ENCODE measurements at places on chromosomes 4 and X. TPM values are rescaled to one million over a fixed set of nuclear protein-coding genes. Genes with fewer than 3 reads are reported as not detected.

ARSJ gene
- 0.89 TPM for total RNA-seq

PGK1 gene
- total RNA-seq = 236 TPM

RADX gene
- 17.4 TPM for total RNA-seq

TRIM2 gene
- 105 TPM for total RNA-seq

NXF3 gene
- total RNA-seq = not detected

GEMIN8 gene
- 12.8 TPM for total RNA-seq

SUPT20HL2 gene
- not detected for total RNA-seq

HHIP gene
- total RNA-seq = 1.3 TPM

SYP gene
- 10.8 TPM for total RNA-seq

SLC9B1 gene
- 1.7 TPM for total RNA-seq

RGS12 gene
- total RNA-seq = 60.4 TPM

- no peak overlapping the region for H3K4me3 ChIP-seq
- no peaks in the 10 kb centered on the region for H3K36me3 ChIP-seq
- no peak for DNase-seq
- H3K27ac ChIP-seq = no peak overlapping the region
These were observed 14.9 kb upstream of the TMPRSS11E start for GRCh38 chr4:68432320-68432719.

- no peaks in the 10 kb centered on the region for H3K27me3 ChIP-seq
- no peak overlapping the region for H3K27ac ChIP-seq
- H3K4me1 ChIP-seq = no peaks in the 10 kb centered on the region
- no peak overlapping the region for H3K4me3 ChIP-seq
- no peaks in the 10 kb centered on the region for H3K36me3 ChIP-seq
These were observed 3.6 kb downstream of the ANXA10 start for GRCh38 chr4:168095776-168096406.

DNA sequence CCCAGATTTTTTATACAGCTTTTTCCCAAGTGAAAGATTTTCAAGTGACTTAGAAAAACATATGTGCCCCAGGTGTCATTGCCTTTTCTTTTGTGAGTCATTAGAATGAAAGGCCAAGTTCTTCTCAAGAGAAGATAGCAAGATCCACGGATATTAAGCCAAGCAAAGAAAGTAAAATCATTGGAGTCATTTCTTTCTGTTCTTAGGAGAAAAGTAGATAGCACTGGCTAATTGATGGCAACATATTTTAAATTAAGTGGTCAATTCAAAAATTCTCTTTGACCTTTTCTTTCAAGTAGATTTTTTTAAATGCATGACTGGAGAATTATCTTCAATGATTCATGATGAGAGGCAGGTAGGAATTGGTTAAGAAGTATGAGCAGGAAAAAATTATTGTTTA is 94.4 kb downstream of the HHIP start:
- no peak for DNase-seq
- no peak overlapping the region for H3K27ac ChIP-seq
- no peak overlapping the region for H3K4me3 ChIP-seq

DNA sequence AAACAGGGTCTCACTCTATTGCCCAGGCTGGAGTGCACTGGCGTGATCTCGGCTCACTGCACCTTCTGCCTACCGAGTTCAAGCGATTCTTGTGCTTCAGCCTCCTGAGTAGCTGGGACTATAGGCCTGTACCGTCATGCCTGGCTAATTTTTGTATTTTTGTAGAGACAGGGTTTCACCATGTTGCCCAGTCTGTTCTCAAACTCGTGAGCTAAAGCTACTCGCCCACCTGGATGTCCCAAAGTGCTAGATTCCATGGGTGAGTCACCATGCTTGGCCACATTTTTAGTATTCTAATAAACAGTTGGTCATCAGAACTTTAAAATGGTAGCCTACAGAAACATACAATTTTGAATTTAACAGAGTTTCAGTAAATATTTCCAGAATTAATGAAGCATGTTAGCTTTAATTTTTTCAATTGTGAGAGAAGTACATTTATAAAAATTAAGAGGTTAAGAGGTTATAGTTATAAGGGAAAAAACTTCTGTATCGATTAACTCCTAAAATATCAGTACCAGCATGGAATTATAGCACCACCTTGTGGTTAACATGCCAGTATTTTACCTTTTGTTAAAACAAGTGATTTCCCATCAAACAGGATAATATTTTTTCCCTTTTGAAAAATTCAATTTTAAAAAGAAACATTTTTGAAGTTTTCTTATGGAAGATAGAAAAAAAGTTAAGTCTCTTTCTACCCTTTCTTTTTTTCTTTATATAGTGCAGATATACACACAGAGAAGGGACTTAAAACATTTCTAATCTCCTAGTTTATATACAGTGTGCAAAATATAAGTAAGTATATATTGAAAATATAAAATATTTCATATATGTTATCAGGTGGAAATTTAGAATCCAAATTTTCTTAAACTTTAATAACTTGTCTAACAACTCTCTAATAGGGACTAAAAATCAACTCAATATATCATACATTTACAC is 35.4 kb downstream of the CEP44 start:
- no peak for DNase-seq
- H3K27me3 ChIP-seq = no peaks in the 10 kb centered on the region
- no peak overlapping the region for H3K27ac ChIP-seq
- H3K4me3 ChIP-seq = no peak overlapping the region

DNA sequence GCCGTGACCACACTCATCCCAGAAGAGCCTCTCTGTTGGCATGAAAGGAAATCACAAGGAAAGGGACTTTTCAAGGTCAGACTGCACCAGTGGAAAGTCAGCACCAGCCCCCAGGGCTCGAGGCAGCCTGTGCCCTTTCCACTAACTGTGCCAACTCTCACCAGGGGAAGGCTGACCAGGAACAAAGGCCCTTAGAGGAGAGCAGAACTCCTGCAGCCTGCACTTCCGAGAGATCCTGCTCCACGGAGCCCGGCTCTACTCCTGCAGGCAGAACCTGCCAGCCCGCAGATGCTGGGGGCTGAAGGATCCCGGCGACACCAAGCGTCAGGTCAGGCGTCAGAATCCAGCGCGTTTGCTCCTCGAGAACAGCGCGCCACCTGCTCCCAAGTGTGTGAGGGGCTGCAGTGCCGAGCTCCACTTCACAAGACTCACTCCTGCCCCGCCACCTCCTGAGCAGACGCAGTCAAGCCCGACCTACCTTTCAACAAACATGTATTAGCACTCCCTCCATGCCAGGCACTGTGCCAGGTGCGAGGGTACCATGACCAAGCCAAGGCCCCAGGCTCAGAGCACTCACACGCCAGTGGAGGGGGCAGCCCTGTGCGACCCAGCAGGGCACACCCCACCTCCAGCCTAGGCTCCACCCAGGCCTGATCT is 13.6 kb upstream of the HELT start:
- H3K36me3 ChIP-seq = no peaks in the 10 kb centered on the region
- H3K4me3 ChIP-seq = no peak overlapping the region
- no peak for DNase-seq
- peaks cover 84% of the 10 kb centered on the region for H3K27me3 ChIP-seq
- H3K27ac ChIP-seq = no peak overlapping the region

DNA sequence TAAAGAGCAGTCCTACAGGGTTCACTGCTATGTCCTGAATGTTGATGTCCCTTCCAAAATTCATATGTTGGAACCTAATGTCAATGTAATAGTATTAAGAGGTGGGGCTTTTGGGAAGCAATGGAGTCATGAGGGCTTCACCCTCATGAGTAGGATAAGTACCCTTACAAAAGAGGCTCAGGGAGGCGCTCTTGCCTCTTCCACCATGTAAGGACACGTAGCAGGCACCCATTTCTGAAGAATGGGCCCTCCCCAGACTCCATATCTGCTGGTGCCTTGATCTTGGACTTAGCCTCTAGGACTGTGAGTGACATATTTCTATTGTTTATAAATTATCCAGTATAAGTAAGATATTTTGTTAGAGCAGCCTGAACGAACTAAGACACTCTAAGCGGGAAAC is 15.8 kb downstream of the MED28 start:
- no peak overlapping the region for H3K27ac ChIP-seq
- no peaks in the 10 kb centered on the region for H3K27me3 ChIP-seq
- H3K4me1 ChIP-seq = no peaks in the 10 kb centered on the region
- no peak for DNase-seq
- peaks cover 29% of the 10 kb centered on the region for H3K36me3 ChIP-seq

- H3K4me3 ChIP-seq = no peak overlapping the region
- H3K27me3 ChIP-seq = no peaks in the 10 kb centered on the region
- no peak for DNase-seq
These were observed 51.6 kb downstream of the MAML3 start for GRCh38 chr4:140102421-140102820.

- no peaks in the 10 kb centered on the region for H3K27me3 ChIP-seq
- DNase-seq = no peak
- H3K4me3 ChIP-seq = no peak overlapping the region
- no peaks in the 10 kb centered on the region for H3K36me3 ChIP-seq
These were observed 11.0 kb downstream of the EFHC2 start for GRCh38 chrX:44332437-44332836.

- no peak overlapping the region for H3K4me3 ChIP-seq
- H3K36me3 ChIP-seq = no peaks in the 10 kb centered on the region
- H3K27me3 ChIP-seq = no peaks in the 10 kb centered on the region
- DNase-seq = no peak
- H3K27ac ChIP-seq = no peak overlapping the region
These were observed 50.8 kb upstream of the GAB1 start for GRCh38 chr4:143285696-143286437.

DNA sequence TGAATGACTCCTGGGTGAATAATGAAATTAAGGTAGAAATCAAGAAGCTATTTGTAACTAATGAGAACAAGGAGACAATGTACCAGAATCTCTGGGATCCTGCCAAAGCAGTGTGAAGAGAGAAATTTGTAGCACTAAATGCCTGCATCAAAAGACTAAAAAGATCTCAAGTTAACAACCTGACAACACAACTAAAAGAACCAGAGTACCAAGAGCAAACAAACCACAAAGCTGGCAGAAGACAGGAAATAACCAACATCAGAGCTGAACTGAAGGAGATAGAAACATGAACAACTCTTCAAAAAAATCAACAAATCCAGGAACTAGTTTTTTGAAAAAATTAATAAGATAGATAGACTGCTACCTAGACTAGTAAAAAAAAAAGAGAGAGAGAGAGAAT is 8.4 kb downstream of the CFAP299 start:
- peaks cover 80% of the 10 kb centered on the region for H3K27me3 ChIP-seq
- H3K27ac ChIP-seq = no peak overlapping the region
- DNase-seq = no peak
- no peaks in the 10 kb centered on the region for H3K4me1 ChIP-seq
- H3K4me3 ChIP-seq = no peak overlapping the region

DNA sequence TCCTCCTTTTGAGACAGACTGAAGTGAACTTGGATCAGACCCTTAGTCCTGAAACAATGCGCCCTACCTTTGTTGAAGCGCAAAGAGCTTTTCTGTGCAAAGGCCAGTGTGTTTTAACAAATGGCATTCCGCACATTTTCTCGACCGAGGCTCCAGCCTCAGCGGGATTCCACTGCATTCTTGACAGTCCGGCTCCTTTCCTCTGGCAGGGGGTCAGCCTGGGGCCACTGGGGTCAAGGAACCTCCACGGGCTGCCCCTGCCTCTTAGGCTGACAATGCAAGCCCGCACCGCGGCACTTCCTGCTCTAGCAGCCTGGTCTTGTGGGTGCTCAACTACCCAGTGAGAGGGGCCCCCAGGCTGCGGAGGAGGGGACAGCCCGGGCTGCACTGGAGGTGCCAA is 47.2 kb upstream of the TFDP3 start:
- no peak overlapping the region for H3K27ac ChIP-seq
- peaks cover 42% of the 10 kb centered on the region for H3K4me1 ChIP-seq
- peaks cover 41% of the 10 kb centered on the region for H3K27me3 ChIP-seq
- no peaks in the 10 kb centered on the region for H3K36me3 ChIP-seq
- peak; percentile 64 for DNase-seq
- H3K4me3 ChIP-seq = peak overlapping the region; percentile 60

DNA sequence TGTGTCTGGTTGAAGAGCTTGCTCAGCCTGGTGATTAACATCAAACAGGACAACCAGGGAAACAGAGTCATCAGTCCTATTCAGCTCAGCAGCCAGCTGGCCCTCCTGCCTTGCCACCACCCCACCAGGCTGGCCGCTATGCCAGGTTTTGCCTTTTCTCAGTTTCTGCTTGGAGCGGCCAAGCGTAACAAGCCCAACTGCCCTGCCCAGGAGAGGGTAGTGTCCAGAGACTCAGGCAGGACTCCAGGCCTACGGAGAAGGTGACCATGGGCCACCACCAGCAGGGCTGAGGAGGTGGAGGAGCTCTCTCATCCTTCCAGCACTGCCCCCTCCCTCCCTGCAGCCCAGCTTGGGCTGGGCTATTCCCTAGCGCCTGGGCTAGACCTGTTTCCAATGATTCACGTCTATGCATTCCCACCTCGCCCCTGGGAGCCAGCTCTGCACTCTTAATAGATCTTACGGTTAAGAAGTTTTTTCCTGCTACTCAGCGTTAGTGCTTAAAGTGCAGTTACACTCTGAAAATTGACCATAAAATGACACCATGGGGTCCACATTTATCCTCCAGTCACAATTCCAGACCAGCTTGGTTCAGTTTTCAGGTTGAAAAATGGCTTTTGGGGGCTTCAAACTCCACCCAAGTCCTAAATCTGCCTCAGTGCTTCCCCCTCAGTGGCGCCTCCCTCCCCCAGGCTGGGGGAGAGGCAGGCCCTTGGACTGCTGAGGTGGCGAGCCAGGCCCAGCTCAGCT is 124.0 kb upstream of the PJA1 start:
- no peaks in the 10 kb centered on the region for H3K4me1 ChIP-seq
- DNase-seq = no peak
- H3K27ac ChIP-seq = no peak overlapping the region

DNA sequence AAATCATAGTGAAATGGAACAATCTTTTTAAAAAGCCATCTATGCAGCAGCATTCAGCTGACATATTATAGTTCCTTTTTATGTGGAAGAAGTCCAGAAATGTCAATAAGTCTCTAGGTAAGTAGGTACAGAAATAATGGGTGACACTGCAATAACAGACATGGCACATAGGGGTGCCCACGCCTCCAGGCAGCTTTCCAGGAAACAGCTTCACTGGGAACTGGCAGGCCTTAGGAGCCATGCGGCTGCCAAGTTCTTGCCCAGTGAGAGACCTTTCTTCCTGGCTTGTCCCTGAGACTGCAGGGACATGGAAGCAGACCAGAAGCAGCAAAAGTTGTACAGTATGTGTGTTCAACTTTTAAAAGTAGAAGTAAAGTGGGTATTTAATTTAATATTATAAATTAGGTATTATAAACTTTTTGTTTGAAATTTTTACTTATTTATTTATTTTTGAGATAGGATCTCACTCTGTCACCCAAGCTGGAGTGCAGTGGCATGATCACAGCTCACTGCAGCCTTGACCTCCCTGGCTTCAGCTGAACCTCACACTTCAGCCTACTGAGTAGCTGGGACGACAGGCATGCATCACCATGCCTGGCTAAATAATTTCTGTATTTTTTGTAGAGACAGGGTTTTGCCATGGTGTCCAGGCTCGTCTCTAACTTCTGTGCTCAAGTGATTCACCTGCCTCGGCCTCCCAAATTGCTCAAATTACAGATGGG is 12.1 kb upstream of the ETNPPL start:
- no peaks in the 10 kb centered on the region for H3K36me3 ChIP-seq
- no peaks in the 10 kb centered on the region for H3K27me3 ChIP-seq
- no peak overlapping the region for H3K27ac ChIP-seq
- H3K4me1 ChIP-seq = no peaks in the 10 kb centered on the region
- H3K4me3 ChIP-seq = no peak overlapping the region

DNA sequence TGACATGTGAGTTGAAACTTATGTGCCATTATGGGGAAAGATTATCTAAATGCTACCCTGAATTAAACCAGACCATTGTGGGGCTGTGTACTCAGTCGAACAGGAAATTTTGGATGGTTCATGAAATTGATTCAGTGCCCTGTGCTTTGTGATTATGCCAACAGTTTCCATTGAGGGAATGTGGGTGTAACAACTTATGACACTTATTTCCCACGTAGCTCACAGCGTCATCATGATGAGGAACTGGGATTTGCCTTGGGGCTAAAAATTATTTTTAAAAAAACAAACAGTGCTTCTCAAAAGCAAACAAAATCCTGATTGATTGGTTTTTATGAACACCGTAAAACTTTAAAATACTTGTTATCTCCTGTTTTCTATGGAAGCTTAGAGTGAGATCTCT is 8.3 kb upstream of the CLTRN start:
- H3K27ac ChIP-seq = no peak overlapping the region
- no peak overlapping the region for H3K4me3 ChIP-seq
- no peaks in the 10 kb centered on the region for H3K36me3 ChIP-seq

Measured in neural crest cell (in vitro differentiated cells).